Mesenteric fat pad (tissue), 1 donor: ENCODE measurements at places on chromosomes 3 and 15. TPM values are rescaled to one million over a fixed set of nuclear protein-coding genes. Genes with fewer than 3 reads are reported as not detected.
A peak's percentile ranks its signal among the peaks of the same experiment; 100 is the strongest.

Gene SLC22A14
- 0.48 TPM for total RNA-seq

Gene P3H2
- 3.3 TPM for total RNA-seq

Gene TLR9
- 0.19 TPM for total RNA-seq

Gene RARB
- 4.8 TPM for total RNA-seq

Gene NR1I2
- 0.26 TPM for total RNA-seq

Gene PCLAF
- 0.35 TPM for total RNA-seq

Gene CPNE9
- not detected for total RNA-seq

Gene P4HTM
- total RNA-seq, result 16.2 TPM

Gene PLAAT1
- total RNA-seq, result 1.2 TPM

Gene ASB14
- total RNA-seq, result not detected

Gene RASL12
- total RNA-seq, result 4.7 TPM

Gene IL5RA
- not detected for total RNA-seq

Gene ROPN1B
- not detected for total RNA-seq

Gene ACKR4
- 4.6 TPM for total RNA-seq

Gene ERC2
- 1.1 TPM for total RNA-seq

GRCh38 chr3:46400846-46401245 lies 6.0 kb downstream of the CCR5AS start:
- no peak for DNase-seq

GRCh38 chr3:9183811-9184460 lies 65.5 kb downstream of the SRGAP3 start:
- DNase-seq, result peak; percentile 85

- DNase-seq, result no peak
Observed at GRCh38 chr3:13947912-13948311, 68.0 kb upstream of the WNT7A start.

- no peak for DNase-seq
Observed at GRCh38 chr3:188938999-188939398, 232.8 kb upstream of the TPRG1 start.

DNA sequence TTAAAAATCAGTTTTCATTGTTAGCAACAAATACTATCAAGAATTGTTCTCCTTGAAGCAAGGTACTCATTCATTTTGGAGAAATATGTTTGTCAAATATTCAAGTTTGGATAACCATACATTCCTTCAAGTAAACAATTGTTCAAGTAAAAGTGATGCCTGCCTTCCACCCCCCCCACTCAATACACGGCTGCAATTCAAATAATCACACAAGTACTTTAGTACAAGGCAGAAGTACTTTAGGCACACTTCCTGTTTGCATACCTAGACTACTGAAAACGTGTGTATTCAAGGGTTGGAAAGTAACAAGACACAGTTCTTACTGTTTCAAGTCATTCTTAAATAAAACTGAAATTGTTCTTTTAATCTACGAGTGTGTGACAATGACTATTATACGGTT lies 45.4 kb downstream of the TJP1 start:
- no peak for DNase-seq

DNA sequence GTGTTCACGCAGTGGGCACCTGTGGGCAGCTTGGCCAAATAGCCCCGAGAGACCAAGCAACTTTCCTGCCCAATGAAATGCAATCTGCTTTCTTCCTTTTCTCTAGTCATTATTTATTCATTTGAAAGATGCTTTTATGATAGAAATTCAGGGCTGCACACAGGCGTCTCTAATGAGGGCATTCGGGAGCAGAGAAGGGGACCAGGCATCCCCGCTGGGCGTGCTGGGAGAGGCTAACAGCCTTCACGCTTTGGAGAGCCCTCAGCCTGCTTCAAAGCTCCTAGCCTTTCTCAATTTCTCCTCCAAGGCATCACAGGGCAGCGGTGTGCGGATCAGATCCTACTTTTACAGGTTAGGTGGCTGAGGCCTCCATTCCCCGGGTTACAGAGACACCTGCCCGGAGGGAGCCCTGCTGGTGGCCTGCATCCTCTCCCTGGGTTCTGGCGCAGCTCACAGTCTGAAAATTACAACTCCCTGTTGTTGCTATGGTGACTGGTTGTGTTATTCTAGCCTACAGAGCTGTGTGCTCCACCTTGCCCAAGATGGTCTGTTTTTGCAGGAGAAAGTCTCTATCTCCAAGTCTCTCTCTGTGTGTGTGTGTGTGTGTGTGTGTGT lies 21.8 kb upstream of the KLF13 start:
- DNase-seq, result no peak

GRCh38 chr3:27606537-27606936 lies 115.6 kb downstream of the EOMES start:
- no peak for DNase-seq

DNA sequence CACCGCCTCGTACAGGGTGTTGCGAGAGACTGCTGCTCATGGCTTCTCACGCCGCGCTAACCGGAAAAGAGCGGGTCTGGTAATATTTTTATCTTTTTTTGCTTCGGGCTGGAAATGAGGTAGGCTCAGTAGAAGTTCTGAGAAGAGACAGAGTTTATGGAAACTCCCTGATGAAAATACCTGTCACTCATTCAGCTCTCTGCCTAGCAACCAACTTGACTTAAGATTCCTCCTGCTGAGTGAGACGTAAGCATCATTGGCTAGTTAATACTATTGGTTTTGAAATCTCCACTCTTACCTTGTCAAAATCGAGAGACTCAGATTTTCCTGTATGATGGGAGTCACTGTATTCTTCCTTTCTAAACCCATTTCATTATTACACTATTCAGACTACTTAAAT lies 181.7 kb downstream of the PTPRG start:
- no peak for DNase-seq

DNA sequence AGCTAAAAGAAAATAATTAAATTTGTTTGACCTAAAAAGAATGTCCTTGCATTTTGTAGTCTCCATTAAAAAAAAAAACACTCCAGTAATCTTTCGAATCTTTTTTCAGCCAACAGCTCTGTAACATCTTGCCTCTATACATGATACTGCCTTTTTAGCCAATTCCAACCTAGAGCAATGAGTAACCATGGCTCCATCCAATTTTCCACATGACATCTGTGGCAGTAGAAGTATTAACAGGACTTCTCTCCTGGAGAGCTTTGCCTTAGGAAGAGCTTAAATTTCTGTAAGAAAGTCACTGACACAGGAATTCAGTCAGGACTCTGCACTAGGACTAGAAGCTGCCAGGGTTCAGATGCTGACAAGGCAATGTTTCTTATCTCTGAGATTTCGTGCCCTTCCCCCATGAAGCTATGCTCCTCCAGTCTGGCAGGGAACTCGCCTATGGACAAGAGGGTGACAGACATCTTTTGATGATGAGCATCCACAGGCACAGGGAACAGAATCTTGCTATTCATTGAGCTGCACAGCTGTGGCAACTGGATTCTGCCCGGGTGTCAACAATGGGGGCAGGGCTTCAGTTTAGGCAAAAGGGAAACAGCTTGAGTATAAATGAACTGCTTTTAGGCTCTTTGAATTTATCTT lies 81.8 kb downstream of the ALCAM start:
- DNase-seq, result no peak

- no peak for DNase-seq
Observed at GRCh38 chr15:48145923-48146322, 25.1 kb downstream of the SLC24A5 start.

DNA sequence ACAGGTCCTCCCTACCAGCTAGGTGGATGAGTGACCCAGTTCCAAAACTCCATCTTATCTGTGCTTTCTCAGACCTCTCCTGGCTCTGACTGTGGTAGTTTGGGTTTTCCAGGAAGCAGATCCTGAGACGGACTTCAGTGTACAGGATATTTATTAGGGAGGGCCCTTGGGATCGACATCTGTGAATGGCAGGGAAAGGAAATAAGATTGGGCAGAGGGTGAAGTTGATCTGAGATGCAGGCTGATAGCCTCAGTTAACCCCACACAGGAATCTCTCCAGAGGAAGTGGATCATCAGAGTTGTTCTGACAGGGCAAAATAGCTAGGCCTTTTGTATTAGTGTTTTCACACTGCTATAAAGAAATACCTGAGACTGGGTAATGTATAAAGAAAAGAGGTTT lies 16.7 kb upstream of the MAPK6 start:
- DNase-seq, result no peak

DNA sequence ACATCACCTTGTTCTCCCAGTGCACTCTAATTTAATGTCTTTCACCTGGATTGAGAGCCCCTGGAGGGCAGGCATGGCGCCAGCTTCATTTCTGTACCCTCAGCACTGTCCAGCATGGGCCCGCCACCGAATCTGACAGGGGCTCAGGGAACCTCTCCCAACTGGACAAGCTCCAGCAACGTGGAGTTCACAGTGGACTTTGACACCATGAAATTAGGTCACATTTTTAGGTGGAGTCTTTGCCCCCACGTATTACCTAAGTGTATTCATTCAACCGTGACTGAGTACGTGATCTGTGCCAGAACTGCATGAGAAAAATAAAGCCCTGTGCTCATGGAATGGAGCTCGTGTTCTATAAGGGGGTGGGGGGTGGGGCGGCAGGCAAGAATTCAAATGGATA lies 94.1 kb upstream of the ATP2B2 start:
- no peak for DNase-seq

- DNase-seq, result no peak
Observed at GRCh38 chr3:61986473-61986872, 386.9 kb downstream of the FEZF2 start.

DNA sequence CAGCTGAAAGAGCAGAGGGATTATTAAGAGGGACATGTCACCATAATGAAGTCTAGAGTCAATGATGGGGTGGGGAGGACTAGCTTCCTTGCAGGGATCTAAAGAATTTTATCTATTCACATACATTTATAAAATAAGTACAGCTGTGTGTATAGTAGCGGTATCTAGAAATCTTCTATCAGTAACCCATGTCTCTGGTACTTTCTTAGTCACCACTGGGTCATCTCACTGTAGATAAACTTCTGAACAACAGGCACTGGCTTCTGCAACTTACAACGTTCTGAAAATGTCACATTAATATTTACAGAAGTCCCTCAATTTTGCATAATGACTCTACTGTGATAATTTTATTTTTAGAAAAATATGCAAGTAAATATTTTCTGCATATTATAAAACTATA lies 401.7 kb downstream of the TBC1D5 start:
- DNase-seq, result no peak

DNA sequence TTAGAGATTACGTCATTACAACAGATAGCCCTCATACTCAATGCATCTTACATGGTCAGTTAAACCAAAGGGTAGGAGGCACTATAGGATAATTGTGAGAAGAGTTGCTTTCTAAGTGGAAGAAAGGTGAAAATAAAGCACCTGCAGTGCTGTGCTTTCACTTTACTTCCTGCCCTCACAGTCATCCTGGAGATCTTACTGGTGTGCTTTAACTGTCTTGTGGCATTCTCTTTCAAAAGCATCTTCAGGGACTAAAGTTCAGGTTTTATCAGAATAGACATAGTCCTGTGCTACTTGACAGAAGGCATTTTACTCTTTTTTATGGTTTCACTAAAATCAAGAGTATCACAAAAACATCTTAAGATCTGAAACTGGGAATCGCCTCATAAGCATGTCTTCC lies 286.6 kb downstream of the ZBTB20 start:
- no peak for DNase-seq

DNA sequence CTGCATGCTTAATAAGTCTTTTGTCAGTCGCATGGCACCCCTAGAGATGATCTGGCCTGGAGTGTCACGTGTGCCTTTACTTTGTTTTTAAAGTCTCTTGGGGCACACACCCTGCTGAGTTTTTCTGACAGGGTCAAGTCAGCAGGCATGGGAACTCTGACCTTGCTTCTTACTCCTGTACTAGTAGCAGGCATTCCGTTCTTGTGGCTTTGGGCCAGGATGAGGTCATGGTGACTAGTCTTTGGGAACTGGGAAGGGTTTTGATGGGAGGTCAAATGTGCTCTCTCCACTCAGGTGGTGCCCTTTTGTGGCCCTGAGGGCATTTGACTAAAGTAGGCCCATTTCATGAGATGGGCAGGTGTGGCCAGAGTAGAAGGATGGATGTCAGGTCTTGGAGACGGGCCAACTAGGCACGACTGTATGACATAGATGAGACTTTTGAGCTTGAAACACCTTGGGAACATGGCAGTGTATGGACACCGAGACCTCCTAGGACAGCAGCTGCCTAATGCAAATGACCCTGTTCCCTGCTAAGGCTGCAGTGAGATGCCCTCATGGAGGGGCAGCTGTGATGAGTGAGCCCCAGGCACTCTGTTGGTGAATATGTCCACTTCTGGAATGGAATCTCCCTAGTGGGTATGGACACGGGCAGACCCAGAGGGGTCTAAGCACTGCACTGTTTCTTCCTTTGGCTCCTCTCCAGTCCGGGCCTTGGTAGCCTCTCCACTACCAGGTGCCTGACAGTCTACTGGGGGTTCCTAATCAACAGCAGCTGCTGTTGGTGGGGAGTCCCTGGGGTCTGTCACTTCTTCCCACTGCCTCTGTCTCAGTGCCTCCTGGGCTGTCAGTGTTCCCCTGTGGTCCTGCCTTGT lies 16.4 kb downstream of the SRPRB start:
- DNase-seq, result no peak

DNA sequence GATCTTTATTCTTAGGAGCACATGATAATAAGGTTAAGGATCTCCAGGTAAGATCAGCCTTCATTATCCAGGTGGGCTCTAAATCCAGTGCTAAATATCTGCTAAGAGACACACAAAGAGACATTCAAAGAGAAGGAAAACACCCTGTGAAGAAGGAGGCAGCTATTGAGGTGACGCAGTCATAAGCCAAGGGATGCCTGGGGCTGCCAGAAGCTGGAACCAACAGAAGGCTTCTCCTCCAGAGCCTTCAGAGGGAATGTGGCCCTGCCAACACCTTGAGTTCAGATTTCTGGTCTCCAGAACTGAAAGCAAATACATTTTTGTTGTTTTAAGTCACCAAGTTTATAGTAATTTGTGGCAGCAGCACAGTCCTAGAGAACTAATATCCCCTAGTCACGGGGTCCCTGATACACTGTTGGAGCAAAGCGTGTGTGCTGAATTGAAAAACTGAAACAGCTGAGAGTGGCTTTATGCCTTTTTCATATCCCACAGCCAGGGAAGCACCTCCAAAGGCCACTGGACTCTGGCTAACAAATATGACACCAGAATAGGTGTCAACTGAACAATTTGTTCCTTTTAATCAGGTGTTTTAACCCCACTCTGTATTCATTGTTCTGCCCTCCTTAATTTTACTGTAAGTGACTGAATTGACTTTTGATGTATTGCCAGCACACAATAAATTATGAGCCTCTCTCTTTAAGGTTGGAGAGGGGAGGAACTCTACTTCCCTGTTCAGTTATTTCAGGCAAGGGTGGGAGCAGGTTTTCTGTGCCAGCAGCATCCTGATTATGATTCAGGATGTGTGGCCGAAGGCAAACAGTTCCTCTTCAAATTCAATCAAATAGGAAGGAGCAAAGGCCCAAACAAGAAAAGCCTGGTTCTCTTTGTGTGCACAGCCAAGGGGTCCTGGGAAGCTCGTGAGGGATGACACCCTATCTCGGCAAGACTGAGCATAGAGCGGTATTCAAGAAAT lies 151.8 kb upstream of the HES1 start:
- DNase-seq, result peak; percentile 49

- no peak for DNase-seq
Observed at GRCh38 chr3:117017135-117017894, 307.7 kb downstream of the TUSC7 start.

DNA sequence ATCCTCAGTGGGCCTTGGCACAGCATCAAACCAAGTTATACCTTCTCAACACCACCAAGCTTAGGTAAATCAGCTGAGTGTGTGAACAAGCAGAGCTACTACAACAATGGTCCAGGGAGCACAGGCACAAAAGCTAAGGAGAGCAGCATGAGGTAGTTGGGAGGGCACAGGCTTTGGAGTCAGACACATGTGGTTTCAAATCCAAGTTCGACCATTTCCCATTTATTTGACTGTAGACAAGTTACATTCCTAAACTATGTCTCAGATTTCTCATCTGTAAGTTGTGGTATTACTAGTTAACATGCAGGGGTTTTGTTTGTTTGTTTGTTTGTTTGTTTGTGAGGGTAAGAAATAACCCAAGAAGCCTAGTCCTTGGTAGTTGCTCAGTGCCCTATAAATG lies 46.9 kb downstream of the MLH1 start:
- DNase-seq, result no peak
